ENCODE measurements at places on chromosomes 16 and 17.

GRCh38 chr17:36493956-36494355 lies 7.5 kb downstream of the ZNHIT3 start:
- no peak for DNase-seq

GRCh38 chr16:65515193-65515592 lies 393.3 kb upstream of the CDH11 start:
- no peak for DNase-seq

DNA sequence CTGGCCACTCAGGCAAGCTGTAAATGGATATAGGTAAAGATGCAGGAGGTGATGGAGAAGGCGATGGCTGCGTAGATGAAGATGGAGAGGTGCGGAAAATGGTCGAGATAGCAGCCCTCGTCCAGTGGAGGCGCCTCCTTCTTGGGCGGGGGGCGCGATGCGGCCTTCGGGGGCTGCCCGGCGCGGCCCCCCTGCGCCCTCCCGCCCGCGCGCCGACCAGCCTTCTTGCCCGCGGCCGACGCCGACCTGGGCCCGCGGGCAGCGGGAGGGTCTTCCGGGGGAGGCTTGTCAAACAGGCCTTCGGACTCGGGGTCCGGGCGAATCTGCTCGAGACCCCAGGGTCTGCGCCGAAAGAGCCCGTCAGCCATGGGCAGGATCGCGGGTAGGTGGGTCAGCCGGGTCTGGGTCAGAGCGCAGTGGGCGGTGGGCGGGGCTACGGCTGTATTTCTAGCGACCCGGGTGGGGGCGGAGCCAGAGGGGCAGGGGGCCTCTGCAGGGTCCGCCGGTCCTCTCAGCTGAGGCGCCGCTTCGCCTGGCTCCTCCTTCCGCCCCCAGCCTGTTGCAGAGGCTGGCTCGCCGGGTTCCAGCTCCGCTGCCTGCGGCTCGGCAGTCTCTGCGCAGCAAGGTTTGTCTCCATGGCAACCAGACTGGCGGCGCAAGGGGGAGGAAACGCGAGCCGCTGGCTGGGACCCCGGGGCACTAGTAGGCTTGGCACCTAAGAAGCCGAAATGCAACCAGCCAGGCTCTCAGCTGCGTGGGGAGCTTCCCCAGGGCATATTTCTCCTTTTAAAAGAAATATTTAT lies 14.4 kb downstream of the MIS12 start:
- peak; percentile 81 for DNase-seq

- DNase-seq, result no peak
Measured at GRCh38 chr17:61026818-61027217, 349.2 kb downstream of the BCAS3 start.

GRCh38 chr16:54926166-54926838 lies 4.4 kb upstream of the IRX5 start:
- DNase-seq, result peak; percentile 73

- DNase-seq, result peak; percentile 45
Measured at GRCh38 chr16:48609652-48610029, 339 bp downstream of the N4BP1 start.

- peak; percentile 72 for DNase-seq
Measured at GRCh38 chr16:55465077-55465896, 13.7 kb upstream of the MMP2 start.

- no peak for DNase-seq
Measured at GRCh38 chr17:27295945-27296344, 2.0 kb downstream of the WSB1 start.

- peak; percentile 70 for DNase-seq
Measured at GRCh38 chr16:84175350-84176081, 11.3 kb downstream of the TAF1C start.

GRCh38 chr17:68812876-68813584 lies 142.2 kb downstream of the ABCA8 start:
- DNase-seq, result no peak

- no peak for DNase-seq
Measured at GRCh38 chr16:53089434-53090285, 34.9 kb downstream of the CHD9 start.

DNA sequence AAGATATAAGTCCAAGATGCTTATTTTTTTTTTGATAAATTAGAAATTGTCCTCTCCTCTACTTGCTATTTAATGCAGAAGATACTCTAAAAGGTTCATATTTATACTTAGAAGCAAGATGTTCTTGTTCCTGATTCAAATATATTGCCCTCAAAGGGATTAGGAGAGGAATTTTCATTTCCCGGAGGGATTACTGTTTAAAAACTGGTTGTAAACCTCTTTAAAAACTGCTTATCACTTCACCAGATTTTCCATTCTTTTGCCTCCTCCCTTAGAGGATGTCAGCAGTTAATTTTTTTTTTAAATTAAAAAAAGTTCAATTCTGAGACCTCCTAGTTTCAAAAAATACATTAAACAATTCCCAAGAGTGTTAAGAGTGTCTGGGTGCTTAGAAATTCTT lies 2.8 kb downstream of the TENT4B start:
- DNase-seq, result no peak

DNA sequence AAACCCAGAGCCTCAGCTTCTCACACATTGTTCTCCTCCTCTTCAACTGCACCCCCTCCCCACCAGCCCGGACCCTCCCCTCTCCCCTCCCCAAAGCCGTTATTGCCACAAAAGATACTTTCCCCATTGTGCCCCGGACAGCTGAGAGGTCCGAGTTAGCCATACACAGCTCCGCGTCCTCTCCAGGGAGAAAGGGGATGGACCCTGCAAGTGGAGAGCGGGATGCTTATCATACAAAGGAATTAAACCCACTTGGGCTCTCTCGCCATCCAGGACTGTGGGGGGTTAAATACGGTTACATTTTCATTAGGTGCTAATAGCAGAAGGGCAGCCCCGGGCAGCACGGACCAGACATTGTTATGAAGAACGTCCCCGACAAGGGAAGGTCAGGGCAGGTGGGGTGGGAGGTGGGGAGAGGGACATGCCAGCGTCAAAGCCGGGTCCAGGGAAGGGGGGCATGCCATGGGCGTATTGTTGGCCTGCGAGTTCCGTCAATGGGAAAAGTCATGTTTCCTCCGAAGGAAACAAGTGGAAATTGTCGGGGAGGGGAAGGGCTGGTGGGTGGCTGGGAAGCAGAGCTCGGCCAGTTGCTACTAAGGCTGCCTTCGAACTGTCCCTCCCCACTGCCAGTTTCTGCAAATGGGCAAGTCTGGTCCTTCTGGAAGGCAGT lies 99.1 kb downstream of the SOX9 start:
- no peak for DNase-seq

GRCh38 chr16:20948444-20948843 lies 47.9 kb downstream of the LYRM1 start:
- DNase-seq, result no peak

GRCh38 chr16:57635266-57636097 lies 7.1 kb downstream of the ADGRG1 start:
- DNase-seq, result no peak

DNA sequence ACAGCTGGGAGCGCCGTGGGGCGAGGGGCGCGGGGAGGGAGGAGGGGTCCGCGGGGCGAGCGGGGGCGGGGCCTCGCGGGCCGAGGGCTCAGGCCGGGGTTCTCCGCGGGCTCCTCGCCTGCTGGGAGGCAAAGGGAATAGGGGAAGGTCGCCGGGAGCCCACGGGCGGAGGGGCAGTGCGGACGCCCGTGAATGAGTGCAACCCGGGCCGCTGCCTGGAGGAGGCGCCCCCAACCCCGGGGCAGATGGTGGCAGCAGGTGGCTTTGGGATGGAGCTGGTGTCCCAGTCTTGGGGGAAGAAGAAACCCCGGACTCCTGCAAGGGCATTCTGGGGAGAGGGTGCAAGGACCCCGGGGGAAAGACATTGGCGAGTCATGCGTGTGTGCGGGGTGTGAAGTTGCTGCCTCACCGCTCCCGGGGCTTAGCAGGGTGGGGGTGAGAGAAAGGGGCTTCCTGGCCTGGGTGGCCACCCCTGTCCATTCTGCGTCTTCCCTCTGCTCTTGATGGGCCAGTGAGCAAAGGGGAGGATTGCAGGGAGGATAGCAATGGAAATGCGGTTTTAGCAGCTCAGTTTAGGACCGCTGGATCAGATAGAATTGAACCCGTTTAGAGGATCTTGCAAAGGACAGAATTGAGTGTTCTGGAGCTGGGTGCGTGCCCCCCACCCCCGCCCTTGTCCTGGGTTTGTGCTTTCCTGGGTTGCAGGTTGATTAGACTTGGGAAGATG lies 526 bp downstream of the KIAA0513 start:
- DNase-seq, result no peak

- DNase-seq, result no peak
Measured at GRCh38 chr16:2149630-2150417, 1.4 kb downstream of the RAB26 start.

- DNase-seq, result no peak
Measured at GRCh38 chr16:12059216-12059769, 82.8 kb downstream of the SNX29 start.

- DNase-seq, result no peak
Measured at GRCh38 chr17:79188048-79188447, 113.4 kb downstream of the ENGASE start.

DNA sequence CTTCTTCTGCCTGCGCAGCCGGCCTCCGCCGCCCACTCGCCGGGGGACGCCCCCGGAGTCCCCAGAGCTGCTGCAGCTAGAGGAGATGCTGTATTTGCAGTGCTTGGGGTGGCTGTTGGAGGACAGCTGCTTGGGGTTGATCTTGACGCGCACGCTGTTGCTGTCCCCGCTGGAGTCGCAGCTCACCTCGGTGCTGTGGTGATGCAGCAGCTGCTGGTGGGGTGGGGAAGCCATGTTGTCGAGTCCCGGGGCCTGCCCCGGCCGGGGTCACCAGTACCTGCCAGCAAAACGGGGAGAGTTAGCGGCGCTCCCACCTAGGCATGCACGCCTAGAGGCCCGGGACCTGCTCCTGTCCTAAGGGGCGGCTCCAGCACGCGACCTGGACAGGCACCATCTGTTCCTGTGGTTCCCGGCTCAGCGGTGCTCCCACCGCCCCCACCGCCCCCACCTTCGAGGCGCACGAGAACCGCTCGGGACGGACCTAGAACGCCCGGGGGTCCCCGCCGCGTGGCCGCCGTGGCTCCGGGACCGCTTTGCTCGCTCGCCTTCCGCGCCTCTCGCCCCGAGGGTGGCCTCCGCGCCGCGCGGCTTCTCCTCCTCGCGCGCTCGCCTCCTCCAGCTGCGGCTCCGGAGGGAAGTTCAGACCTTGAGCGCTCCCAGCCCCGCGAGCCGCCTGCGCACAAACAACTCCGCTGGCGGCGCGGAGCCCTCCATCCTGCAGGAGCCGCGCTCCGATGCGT lies 863 bp downstream of the ADCY9 start:
- DNase-seq, result peak; percentile 57

GRCh38 chr17:39171933-39172332 lies 6.0 kb upstream of the ARL5C start:
- DNase-seq, result no peak

DNA sequence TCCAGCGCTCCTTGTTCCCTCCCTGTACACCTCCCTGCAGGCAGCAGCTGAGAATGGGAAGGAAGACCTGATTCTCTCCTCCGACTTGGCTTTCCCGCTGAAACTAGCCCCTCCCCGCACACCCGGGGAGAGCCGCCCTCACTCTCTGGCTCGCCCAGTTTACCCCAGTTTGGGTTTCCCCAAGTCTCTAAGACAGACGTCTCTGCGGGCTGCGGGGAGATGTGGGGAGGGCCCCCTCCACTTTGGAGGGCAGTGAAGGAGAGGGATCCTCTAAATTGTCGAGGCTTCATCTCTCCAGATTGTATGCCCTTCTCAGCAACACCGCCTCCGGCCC lies 797 bp downstream of the GRB7 start:
- DNase-seq, result no peak

DNA sequence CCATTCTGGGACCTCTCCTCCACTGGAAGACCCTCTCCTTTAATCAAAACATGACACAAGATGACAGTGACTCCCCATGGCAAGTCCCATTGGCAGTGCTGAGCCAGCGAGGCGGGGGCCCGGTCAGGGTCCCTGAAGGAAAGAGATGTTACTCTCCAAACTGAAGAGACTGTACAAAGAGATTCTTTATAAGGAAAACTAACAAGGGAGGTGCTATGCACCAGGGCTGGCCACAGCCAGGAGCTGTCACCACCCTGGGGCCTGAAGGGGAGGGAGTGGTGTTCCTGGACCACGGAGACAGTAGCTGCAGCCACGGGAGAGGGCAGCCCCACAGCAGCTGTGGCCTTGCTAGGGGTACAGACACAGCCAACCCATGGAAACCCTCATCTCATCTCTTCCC lies 123.1 kb downstream of the XYLT1 start:
- DNase-seq, result no peak

DNA sequence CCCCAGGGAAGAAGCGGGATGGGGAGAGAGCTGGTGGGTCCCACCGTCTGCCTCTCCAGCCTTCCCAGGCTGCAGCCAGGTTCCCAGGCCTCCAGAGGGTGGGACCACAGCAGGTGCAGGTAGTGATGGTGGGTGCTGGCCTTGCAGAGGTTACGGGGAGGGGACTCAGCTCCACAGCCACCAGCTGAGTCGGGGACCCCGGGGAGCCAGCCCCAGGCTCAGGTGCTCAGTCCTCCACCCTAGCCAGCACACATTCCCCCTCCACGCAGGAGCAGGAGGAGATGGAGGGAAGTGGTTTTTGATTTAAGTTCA lies 5.0 kb downstream of the TP53I13 start:
- no peak for DNase-seq

DNA sequence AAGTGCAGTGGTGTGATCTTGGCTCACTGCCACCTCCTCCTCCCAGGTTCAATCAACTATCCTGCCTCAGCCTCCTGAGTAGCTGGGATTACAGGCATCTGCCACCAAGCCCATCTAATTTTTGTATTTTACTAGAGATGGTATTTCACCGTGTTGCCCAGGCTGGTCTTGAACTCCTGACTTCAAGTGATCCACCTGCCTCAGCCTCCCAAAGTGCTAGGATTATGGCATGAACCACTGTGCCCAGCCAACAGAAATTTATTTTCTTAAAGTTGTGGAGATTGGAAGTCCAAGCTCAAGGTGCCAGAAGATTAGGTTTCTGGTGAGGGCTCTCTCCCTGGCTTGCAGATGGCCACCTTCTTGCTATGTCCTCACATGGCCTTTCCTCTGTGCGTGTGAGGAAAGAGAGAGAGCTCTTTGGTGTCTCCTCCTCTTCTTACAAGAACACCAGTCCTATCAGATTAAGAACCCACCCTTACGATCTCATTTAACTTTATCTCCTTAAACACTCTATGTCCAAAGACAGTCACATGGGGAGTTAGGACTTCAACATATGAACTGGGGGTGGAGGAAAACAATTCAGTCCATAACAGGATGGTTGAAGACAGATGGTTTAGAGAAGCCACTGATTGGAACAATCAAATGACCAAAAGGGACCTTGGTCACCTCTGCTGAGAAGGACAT lies 31.8 kb downstream of the C16orf82 start:
- DNase-seq, result no peak

- no peak for DNase-seq
Measured at GRCh38 chr17:8985054-8985701, 19.7 kb upstream of the PIK3R5 start.

Measured in HFFc6 (cell line).